ENCODE measurements at places on chromosomes 11 and 22. TPM values are rescaled to one million over a fixed set of nuclear protein-coding genes. Genes with fewer than 3 reads are reported as not detected.

Gene PDE3B
- total RNA-seq: 3.3 TPM

Gene RBX1
- total RNA-seq: 63.6 TPM

Gene DEFB131B
- not detected for total RNA-seq

Gene OR10D3
- total RNA-seq: not detected

Gene GDPD4
- not detected for total RNA-seq

Gene MYO7A
- total RNA-seq: under 0.01 TPM

Gene CBLIF
- not detected for total RNA-seq

Gene CYB5R2
- total RNA-seq: 17.6 TPM

Gene LGALS12
- total RNA-seq: 0.20 TPM

Gene APOBEC3H
- total RNA-seq: 0.59 TPM

Gene C11orf97
- not detected for total RNA-seq

Gene TPBGL
- total RNA-seq: not detected

Gene FOSL1
- 42.3 TPM for total RNA-seq

Gene GGTLC2
- total RNA-seq: not detected

Gene NUDT22
- total RNA-seq: 51.8 TPM

Gene PAMR1
- 383 TPM for total RNA-seq

Gene SCGB1A1
- not detected for total RNA-seq

Gene TMPRSS5
- not detected for total RNA-seq

Gene OR51F1
- total RNA-seq: not detected

Gene NCAM1
- 0.37 TPM for total RNA-seq

Gene MS4A6E
- not detected for total RNA-seq

Gene EXPH5
- total RNA-seq: 0.39 TPM

Gene OR4D5
- not detected for total RNA-seq

Gene DEPDC7
- 3.3 TPM for total RNA-seq

Gene SMIM38
- under 0.01 TPM for total RNA-seq

Gene TSGA10IP
- total RNA-seq: not detected

Gene OOSP4B
- total RNA-seq: not detected

Gene ANGPTL5
- 0.39 TPM for total RNA-seq

Gene HPX
- 0.98 TPM for total RNA-seq

Gene KCNK4
- not detected for total RNA-seq

Gene CCDC116
- under 0.01 TPM for total RNA-seq

Gene TNNI2
- total RNA-seq: not detected
